Posterior cingulate gyrus (tissue), 11 donors: ENCODE measurements at places on chromosomes 2 and 18.

GRCh38 chr2:191143791-191144190, 7.0 kb downstream of the STAT4 start:
- DNase-seq, result no peak

GRCh38 chr2:239853706-239854327, 171.3 kb downstream of the NDUFA10 start:
- DNase-seq, result no peak

GRCh38 chr2:23286031-23286757, 98.8 kb upstream of the KLHL29 start:
- DNase-seq, result no peak

GRCh38 chr2:86203614-86204013, 4.4 kb downstream of the MRPL35 start:
- DNase-seq, result no peak
